ENCODE measurements at places on chromosomes 6 and 20.

DNA sequence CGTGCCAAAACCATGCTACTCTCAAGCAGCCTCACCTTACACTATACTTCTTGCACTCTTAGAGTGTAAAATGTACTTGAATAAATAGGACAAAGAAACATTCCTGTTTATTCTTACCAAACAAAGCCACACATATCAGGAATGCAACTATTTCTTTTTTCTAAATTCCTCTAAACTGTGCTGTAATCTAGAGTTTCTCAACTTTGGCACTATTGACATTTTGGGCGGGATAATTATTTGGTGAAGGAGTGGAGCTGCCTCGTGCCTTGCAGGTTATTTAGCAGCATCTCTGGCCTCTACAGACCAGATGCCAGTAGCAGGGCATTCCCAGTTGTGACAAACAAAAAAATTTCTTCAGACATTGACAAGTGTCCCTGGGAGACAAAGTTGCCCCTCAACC is 86.9 kb downstream of the PHACTR1 start:
- no peak overlapping the region for H3K27ac ChIP-seq
- no peak overlapping the region for H3K4me3 ChIP-seq
- H3K27me3 ChIP-seq: peaks cover 10% of the 10 kb centered on the region
- ATAC-seq: no peak
- H3K36me3 ChIP-seq: no peaks in the 10 kb centered on the region

- no peaks in the 10 kb centered on the region for H3K36me3 ChIP-seq
- no peak overlapping the region for H3K4me3 ChIP-seq
- ATAC-seq: no peak
These were observed 208.9 kb upstream of the SNX9 start for GRCh38 chr6:157614026-157614568.

GRCh38 chr6:161415302-161415855 is 141.5 kb upstream of the AGPAT4 start:
- no peak overlapping the region for H3K27ac ChIP-seq
- H3K27me3 ChIP-seq: no peaks in the 10 kb centered on the region
- no peak for ATAC-seq
- no peaks in the 10 kb centered on the region for H3K36me3 ChIP-seq
- peaks cover 16% of the 10 kb centered on the region for H3K4me1 ChIP-seq

DNA sequence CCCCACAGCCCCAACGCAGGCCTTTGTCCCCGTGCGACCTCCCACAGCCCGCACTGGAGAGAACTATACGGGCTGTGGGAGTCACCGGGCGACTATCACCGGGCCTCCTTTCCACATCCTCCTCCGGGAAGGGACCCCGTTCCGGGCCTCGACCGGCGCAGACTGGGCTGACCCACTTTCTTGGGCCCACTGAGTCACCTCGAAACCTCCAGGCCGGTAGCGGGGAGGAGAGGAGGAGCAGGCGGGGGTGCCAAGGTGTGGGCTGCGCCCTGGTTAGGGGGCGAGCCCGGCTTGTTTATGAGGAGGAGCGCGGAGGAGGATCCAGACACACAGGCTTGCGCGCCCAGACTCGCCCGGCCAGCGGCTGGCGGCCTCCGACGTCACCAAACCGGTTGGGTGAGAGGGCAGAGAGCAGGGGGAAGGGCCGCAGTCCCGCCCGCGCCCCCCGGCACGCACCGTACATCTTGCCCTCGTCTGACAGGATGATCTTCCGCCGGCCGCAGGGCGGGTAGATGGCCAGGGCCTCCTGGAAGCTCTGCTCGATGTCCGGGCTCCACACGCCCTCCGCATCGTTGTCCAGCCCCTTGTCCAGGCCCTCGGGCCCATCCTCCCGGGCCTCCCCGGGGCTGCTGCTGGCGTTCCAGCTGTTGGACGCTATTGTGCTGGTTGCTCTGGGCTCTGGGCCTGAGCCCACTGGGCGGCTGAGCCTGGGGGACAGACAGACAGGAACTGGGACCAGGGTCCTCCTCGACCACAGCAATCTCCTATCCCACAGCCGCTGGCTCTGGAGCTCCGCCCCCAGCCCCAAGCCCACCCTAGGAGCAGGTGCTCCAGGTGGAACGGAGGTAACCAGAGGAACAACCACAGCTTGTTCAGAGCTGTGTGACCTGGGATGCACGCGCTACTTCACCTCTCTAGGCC is 10.6 kb downstream of the TEAD3 start:
- H3K4me1 ChIP-seq: peaks cover 5% of the 10 kb centered on the region
- H3K27me3 ChIP-seq: no peaks in the 10 kb centered on the region
- peak overlapping the region; percentile 38 for H3K4me3 ChIP-seq
- ATAC-seq: peak; percentile 9
- peak overlapping the region; percentile 100 for H3K27ac ChIP-seq

- no peak overlapping the region for H3K27ac ChIP-seq
- no peak overlapping the region for H3K4me3 ChIP-seq
- no peaks in the 10 kb centered on the region for H3K4me1 ChIP-seq
- no peak for ATAC-seq
- no peaks in the 10 kb centered on the region for H3K27me3 ChIP-seq
- no peaks in the 10 kb centered on the region for H3K36me3 ChIP-seq
These were observed 396.2 kb downstream of the EPM2A start for GRCh38 chr6:145339089-145339488.

- H3K4me1 ChIP-seq: no peaks in the 10 kb centered on the region
- H3K36me3 ChIP-seq: no peaks in the 10 kb centered on the region
- H3K27ac ChIP-seq: peak overlapping the region; percentile 8
- peak overlapping the region; percentile 59 for H3K4me3 ChIP-seq
- ATAC-seq: peak; percentile 21
These were observed 9.3 kb downstream of the DUSP15 start for GRCh38 chr20:31861135-31861384.

DNA sequence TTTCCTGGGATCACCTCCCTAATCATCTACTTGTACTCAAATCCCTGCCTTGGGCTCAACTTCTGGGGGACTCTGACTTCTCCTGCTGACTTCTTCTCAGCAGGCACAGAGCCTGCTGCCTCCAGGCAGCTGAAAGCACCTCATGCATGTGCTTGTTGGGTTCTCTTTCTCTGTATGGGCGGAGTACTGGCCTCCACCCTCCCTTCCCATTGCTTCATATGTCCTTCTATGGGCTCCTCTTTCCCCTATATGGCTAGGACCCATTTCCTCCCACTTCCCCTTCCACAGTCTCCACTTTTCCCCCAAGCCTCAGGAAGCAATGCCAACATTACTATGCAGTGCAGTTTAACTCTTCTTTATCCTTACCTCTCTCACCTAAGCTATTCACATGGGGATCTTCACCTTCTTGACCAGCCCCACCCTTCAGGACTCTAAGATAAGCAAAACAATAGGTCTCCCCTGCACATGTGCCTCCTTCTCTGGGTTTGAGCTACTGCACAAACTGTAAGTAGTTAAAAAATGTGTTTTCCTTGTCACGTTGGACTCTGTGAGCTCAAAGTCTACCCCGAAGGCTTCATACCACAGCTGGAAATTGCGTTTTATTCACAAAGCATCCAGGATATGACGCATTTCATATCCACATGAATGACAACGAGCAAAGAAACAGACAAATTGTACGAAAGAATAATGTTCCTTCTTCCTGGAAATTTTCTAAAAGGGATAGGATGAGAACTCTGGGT is 93.7 kb downstream of the CDS2 start:
- no peak for ATAC-seq
- H3K27me3 ChIP-seq: no peaks in the 10 kb centered on the region
- no peak overlapping the region for H3K4me3 ChIP-seq
- H3K27ac ChIP-seq: no peak overlapping the region

DNA sequence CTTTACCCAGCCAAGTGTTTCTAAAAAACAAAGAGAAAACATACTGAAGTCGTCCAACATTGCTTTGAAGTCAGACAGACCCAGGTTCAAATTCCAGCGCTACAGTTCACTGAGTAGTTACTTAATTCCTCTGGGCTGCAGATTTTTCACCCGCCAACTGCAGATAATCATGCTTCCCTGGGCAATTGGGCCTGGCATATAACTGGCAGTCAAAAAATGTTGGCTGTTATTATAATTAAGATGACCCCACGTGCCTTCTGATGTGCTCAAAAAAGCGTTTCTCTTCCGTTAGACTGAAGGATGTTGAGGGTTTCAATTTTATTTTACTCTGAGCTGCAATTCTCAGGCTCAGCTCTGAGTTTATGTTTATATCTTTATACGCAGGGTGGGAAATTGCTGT is 156.1 kb upstream of the CITED2 start:
- no peaks in the 10 kb centered on the region for H3K36me3 ChIP-seq
- H3K4me3 ChIP-seq: no peak overlapping the region
- peaks cover 8% of the 10 kb centered on the region for H3K4me1 ChIP-seq
- ATAC-seq: no peak

DNA sequence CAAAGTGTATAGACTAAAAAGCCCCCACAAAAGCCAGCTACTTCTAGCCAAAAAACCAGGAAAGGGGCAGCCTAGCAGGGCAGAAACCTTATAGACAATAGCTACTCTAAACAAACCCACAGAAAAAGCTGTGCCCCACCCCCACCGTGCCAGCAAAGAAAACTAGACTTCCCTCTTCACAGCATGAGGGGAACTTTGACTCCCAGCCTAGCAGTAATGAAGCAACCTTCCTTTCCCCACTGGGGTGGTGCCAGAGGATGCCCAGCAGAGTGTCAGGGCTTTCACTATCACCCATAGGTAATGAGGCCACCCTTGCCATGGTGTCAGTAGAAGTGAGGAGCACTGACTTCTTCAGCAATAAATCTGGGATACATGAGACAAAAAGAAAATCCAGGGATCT is 99.0 kb upstream of the LGSN start:
- H3K36me3 ChIP-seq: no peaks in the 10 kb centered on the region
- peak; percentile 31 for ATAC-seq
- H3K4me1 ChIP-seq: no peaks in the 10 kb centered on the region
- H3K4me3 ChIP-seq: no peak overlapping the region

DNA sequence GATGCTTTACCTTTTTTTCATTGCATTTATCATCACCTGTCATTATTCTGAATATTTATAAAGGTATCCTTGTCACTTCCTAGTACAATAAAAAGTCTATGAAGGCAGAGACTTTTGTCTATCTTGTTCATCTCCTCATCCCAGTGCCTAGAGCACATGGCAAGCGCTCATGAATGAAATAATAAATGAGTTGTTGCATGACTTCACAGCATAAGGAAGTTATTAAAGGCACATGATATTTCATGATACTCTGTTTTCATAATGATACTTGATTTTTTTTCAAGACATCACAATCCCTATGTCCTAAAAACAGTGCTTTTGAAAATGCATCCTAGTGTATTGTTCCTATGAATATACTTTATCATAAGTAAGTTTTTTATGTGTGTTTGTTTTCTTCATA is 310.6 kb upstream of the RSPO3 start:
- H3K27ac ChIP-seq: no peak overlapping the region
- H3K4me3 ChIP-seq: no peak overlapping the region
- no peak for ATAC-seq
- H3K4me1 ChIP-seq: peaks cover 3% of the 10 kb centered on the region

GRCh38 chr6:79079561-79080041 is 1.5 kb upstream of the PHIP start:
- no peaks in the 10 kb centered on the region for H3K4me1 ChIP-seq
- no peaks in the 10 kb centered on the region for H3K36me3 ChIP-seq
- no peaks in the 10 kb centered on the region for H3K27me3 ChIP-seq
- H3K27ac ChIP-seq: peak overlapping the region; percentile 100
- peak overlapping the region; percentile 85 for H3K4me3 ChIP-seq

GRCh38 chr6:18279422-18279821 is 15.1 kb upstream of the DEK start:
- ATAC-seq: no peak
- H3K27me3 ChIP-seq: peaks cover 59% of the 10 kb centered on the region
- H3K4me3 ChIP-seq: no peak overlapping the region

GRCh38 chr20:16229813-16230212 is 343.4 kb downstream of the KIF16B start:
- H3K4me1 ChIP-seq: no peaks in the 10 kb centered on the region
- H3K27me3 ChIP-seq: no peaks in the 10 kb centered on the region
- no peak for ATAC-seq
- no peak overlapping the region for H3K4me3 ChIP-seq
- H3K27ac ChIP-seq: no peak overlapping the region
- H3K36me3 ChIP-seq: no peaks in the 10 kb centered on the region

- no peaks in the 10 kb centered on the region for H3K27me3 ChIP-seq
These were observed 3.0 kb downstream of the CASS4 start for GRCh38 chr20:56414842-56415765.

DNA sequence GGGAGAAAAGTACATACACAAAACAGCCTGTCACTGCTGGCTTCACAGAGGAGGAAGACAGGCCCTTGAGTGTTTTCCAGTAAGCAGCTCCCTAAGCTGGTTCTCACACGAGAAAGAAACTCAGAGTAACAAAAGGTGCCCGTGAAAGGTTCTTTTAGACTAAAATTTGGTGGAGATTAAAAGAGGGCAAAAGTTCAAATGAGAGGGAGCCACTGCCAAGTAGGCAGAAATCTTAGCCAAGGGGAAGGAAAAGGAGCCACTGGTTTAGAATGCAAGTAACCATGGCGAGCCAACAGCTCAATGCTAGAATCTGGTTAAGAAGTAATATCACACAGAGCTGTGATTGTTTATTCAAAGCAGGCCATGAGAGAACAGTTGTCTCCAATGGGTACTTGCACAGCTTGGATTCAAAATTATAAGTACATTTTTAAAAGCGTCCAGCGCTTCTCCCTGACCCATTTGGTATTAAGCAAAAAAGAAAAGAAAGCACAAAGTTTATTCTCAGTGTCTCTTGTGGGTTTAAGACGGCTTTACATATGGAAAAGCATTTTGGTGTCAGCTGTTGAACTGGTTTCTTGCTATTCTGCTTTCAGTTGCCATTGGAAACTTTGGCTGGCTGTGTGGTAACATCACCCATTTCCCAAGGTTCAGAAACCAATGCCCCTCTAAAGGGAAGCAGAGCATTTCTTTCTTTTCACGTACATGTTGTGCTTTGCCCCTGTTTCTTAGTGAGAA is 648.5 kb downstream of the RNF144B start:
- H3K4me1 ChIP-seq: peaks cover 52% of the 10 kb centered on the region
- no peak overlapping the region for H3K4me3 ChIP-seq
- no peak for ATAC-seq
- peak overlapping the region; percentile 55 for H3K27ac ChIP-seq
- no peaks in the 10 kb centered on the region for H3K27me3 ChIP-seq

DNA sequence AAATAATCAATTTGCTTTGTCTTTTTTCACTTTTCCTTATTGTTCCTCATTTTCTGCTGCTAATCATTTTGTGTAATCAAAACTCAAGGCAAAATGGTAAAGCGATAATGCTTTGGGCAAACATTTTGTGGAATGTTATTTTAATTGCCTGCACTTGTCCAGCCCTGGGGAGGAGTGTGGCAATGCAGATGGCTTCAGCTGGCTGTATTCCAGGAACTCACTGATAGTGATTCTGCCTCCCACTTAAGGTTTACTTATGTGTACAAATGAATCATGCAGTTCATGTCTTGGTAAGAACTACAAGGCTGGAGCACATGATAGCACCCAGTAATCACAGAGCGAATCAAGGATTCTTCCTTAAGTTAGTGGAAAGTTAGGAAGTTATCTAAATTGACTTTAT is 107.8 kb downstream of the COL19A1 start:
- no peaks in the 10 kb centered on the region for H3K36me3 ChIP-seq
- H3K27ac ChIP-seq: no peak overlapping the region
- no peak overlapping the region for H3K4me3 ChIP-seq
- ATAC-seq: no peak
- no peaks in the 10 kb centered on the region for H3K27me3 ChIP-seq

Measured in gastroesophageal sphincter (tissue), 4 donors.